ENCODE measurements at places on chromosomes 7 and 10.

DNA sequence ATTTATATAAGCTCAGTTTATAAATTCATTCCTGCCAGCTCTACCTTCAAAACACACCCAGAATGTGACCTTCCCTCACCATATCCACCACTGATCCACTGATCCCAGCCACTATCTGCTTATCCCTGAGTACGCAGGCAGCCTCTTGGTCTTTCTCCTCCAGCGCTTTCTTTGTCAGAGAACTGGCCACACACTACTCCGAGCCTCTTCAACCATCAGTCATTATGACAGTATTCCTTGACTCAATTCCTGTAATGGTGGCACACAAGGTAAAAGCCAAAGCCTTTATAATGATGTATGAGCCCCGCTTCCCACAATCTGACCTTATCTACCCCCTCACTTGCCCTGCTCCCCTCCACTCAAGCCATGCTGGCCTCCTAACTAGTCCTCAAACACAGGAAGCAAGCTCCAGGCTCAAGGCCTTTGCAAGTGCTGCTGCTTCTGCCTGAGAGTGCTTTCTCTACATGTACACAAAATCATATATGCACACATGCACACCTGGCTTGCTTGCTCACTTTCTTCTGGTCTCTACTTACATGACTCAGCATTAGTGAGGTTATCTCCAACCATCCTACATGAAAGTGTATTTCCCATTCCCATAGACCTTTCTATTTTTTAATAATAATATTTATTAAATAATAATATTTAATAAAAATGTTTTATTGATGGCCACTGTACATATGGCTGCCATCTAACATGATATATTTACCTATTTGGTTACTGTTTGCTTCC lies 150.4 kb upstream of the FEZF1 start:
- no peak for DNase-seq

DNA sequence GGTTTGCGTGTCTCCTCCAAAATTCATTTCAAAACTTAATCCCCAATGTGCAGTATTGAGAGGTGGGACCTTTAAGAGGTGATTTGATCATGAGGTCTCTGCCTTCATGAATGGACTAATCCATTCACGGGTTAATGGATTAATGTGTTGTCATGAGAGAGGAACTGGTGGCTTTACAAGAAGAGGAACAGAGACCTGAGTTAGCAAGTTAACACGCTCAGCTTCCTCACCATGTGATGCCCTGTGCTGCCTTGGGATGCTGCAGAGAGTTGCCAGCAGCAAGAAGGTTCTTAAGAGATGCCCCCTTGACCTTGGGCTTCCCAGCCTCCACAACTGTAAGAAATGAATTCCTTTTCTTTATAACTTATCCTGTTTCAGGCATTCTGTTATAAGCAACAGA lies 3.7 kb upstream of the TCTN3 start:
- DNase-seq, result no peak

DNA sequence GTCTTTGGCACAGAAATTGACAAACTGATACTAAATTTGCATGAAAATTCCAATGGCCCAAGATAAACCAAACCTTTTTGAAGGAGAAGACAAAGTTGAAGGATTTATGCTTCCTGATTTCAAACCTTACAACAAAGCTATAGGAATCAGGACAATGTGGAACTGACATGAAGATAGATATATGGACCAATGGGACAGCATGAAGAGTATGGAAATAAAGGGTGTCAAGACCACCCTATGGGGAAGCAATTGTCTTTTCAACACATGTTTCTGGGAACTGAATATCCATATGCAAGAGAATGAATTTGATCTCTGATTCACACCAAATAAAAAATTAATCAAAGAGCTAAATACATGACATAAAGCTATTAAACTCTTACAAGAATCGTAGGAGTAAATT lies 77.2 kb upstream of the ADARB2 start:
- no peak for DNase-seq

DNA sequence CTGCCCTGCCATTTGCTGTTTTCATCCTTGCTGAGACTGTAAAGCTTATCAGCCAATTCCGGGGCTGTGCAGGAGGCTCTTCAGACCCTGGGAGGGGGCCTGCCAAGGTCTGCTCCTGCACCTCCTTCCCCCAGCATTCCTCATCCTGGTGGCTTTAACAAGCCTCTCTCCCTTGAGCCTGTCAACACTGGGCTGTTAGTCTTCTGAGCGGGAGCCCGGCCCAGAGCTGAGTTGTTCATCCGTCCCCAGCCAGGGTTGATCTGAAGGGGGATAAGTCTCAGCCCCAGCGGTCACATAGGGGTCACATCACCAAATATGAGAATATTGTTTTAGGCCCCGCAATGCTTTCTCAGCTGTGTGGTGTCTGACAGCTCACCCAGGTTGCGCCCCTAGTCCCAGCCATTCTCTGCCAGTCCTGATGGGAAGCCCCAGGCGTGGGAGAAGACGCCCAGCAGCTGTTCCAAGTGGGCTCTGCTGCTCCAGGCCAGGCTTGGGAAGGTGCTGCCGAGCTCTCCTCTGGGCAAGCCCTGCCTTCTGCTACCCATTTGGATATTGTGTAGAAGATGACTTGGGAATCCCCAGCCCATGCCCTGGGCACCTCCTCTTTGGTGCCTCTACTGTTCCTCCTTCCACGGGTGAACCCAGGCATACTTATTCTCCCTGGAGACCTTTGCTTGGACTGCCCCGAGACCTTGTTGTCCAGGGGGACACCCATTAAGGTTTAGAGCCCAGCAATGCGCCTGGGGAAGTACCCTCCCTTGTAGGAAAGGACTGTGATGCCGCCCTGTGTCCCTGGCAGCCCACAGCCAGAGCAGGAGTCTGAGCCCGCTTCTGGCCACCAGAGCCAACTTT lies 23.5 kb upstream of the TRIM8 start:
- no peak for DNase-seq

DNA sequence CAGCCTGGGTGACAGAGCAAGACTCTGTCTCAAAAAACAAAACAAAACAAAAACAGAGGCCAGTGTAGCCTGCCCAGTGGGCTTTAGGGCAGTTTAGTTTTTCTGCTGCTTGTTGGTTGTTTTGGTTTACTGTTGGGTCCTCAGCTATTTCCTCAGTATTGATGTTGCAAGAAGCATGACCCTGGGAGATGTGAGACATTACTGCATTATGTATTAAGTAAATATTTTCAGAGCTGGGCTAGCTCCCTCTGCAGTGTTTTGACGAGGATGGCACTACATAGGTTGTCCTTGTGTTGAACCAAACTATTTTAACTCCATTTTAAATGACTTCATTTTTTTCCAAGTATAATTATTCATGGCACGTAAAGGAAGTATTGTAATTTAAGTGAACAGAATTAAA lies 4.8 kb downstream of the AKAP9 start:
- no peak for DNase-seq

GRCh38 chr10:95423164-95424005 lies 132.6 kb upstream of the PDLIM1 start:
- DNase-seq, result no peak

GRCh38 chr7:28371846-28372245 lies 40.5 kb upstream of the CREB5 start:
- no peak for DNase-seq

- DNase-seq, result no peak
Measured at GRCh38 chr10:122297583-122297982, 26.5 kb downstream of the BTBD16 start.

GRCh38 chr7:67593794-67594193 lies 597.2 kb downstream of the TYW1 start:
- DNase-seq, result no peak

DNA sequence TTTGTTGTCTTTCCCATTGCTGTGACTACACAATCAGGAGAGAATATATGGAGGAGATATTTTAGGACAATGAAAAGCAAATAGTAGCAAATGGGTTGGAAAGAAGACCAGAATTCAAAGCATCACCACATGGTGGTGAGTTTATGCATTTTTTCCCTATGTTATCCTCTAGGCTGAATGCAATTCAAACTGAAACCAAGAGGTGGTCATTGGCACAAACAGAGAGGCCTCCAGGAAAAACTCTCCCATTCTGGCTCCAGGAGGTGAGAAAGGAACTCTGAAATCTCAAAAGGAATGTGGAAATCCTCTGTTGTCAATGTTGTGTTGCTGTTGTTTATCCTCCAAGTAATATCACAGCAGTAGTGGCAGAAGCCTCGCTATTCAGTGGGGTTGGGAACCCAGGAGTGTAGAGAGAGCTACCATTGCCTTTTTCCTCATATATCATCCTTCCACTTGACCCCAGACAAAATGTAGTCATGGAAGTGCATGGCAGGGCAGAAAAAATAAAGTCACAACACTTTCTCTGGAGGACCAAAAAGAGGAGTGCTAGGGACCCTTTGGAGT lies 819.1 kb downstream of the GRID1 start:
- no peak for DNase-seq

GRCh38 chr7:140263277-140263676 lies 86.5 kb upstream of the KDM7A start:
- DNase-seq, result no peak
